RWPE1 (cell line): ENCODE measurements at places on chromosomes 6 and 20.

- peak; percentile 57 for DNase-seq
Measured at GRCh38 chr6:44133003-44133931, 5.9 kb downstream of the TMEM63B start.

DNA sequence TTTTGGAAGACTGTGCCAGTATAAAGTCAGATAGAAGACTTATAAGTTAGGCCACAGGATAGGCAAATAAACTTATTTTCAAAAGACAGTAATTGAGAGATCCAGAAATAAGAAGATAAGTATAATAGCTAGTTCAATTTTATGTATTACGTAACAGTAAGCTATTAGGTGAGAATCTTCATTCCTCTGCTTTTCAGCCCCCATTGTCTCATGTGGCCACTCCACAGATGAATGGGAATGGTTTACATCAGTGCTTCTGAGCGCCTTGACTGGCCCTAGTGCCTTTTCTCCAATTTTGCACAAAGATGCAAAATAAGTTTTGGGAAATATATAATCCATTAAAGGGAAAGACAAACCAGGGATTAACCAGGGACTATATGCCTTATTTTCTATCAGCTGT, 550.5 kb downstream of the MMUT start:
- no peak for DNase-seq

DNA sequence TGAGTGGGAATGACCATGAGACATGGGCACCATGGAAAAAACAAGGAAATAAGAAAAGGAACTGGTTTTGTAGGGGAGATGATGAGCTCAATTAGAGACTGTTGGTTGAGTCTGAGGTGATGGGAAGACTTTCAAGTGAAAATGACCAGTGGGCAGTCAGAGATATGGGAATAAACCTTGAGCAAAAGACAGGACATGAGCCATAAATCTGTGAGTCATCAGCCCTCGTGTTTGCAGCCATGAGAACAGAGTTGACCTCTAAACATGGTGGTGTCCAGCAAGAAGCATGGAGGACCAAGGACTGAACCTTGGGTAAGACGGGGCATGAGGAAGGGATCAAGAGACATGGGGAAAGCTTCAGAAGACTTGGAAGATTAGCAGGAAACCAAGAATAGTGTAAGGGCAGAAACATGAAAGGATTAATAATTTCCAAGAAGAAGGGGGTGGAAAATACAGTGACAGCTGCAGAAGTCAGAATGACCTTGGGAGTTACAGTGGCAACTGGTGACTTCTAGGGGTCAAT, 280.6 kb upstream of the PRDM1 start:
- DNase-seq = no peak

DNA sequence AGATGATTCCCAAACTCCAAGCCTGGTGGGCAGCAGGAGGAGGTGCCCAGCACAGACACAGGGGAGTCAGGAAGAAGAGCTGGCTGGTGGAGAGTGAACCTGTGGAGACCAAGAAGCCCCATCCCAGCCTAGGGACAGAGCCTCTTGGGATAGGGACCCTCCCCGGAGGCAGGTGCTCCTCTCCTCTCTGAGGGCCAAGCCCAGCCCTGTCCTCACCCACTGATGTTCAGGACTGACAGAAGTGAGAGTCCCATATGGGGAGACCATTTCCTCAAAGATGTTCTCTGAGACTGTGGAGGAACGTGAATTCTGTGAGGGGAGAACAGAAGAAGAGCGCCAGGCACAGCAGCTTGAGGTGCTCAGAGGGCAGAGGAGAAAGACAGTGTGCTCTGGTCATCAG, 2.4 kb upstream of the EBF4 start:
- DNase-seq = no peak

DNA sequence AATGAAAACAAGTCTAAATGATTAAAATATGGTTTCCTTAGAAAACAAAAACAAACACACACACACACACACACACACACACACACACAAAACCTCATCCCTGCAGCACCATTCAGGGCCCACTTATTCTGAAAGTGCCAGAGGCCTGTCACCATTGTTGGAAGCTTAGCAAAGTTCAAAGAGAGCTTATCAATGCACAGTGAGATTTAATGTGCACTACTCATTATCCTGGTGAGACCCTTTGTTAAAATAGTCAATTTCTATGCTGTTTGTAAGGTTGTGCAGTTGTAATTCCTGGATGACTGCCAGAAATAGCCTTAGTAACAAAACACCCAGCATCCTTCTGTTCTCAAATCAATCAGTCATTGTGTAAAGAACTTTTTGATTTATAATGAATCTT, 482.9 kb downstream of the GRIK2 start:
- DNase-seq = no peak

DNA sequence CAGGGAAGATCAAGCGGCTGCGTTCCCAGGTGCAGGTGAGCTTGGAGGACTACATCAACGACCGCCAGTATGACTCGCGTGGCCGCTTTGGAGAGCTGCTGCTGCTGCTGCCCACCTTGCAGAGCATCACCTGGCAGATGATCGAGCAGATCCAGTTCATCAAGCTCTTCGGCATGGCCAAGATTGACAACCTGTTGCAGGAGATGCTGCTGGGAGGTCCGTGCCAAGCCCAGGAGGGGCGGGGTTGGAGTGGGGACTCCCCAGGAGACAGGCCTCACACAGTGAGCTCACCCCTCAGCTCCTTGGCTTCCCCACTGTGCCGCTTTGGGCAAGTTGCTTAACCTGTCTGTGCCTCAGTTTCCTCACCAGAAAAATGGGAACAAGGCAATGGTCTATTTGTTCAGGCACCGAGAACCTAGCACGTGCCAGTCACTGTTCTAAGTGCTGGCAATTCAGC, 51.6 kb upstream of the TTPAL start:
- DNase-seq = no peak

DNA sequence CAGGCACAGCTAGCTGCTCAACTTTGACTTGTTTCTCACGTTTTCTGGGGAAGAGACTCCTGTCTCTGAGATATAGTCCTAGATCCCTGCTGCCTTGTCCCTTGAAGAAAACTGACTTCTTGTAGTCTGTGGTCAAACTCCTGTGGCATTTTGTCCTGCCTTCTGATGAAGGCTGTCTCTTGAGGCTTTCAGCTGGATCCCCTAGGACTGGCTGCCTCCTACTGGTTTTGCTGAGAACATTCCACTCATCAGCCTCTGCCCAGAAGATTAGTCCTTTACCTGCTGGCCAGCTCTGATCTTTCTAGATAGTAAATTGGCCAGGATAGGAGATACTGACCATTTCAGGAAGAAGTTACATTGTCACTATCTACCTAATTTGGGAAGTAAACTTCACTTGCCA, 71.9 kb upstream of the CNR1 start:
- no peak for DNase-seq

DNA sequence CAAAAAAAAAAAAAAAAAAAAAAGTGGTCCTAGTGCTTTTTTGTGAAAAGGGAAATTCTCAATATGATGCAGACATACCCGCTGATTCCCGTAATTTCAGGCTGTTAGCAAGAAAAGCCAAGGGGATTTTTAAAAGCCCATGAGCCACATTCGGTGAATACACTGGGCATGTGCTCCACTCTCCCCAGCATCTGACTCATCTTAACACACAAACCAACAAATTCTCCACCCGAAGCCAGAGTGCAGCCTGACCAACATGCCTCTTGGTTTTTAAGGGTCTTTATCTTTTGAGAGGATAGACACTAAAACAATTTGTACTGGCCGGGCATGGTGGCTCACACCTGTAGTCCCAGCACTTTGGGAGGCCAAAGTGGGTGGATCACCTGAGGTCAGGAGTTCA, 45.5 kb upstream of the CD83 start:
- DNase-seq = no peak

DNA sequence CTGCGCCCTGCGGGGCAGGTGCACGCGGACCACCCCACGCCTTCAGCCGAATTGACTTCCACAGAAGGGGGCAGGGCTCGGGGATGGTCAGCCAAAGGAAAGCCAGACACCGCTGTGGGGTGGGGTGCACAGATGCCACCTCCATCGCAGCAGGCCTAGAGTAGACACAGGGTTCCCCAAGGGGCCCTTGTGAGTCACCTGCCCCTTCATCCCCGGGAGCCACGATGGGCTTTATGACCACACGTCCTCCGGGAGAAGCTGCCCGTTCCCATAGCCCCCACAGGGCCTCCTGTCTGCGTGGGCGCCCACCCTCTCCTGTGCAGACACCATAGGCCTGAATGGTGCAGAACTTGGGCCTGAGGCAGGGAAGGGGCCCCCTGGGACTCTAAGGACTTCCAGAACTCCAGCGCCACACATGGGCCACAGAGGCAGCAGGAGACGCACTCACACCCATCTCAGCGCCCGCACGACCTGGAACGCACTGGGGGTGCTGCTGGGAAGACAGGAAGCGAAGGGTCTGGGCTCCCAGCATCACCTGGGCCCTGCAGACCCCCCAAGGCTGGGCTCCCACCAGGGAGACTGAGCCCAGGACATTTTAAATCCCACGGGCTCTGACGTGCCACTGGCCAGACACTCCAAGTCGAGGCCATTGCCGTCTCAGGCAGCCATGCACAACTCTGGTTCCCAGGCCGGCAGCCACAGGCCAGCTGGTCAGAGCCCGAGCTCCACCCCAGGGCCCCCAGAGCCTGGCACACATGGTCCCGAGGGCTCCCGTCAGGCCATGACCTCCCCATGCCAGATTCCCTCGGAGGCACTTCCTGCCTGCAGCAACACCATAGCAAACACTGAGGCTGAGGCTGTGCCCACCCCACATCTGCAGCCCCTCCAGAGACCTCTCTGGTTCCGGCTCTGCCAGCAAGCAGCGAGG, 134.2 kb downstream of the DLL1 start:
- DNase-seq = no peak

DNA sequence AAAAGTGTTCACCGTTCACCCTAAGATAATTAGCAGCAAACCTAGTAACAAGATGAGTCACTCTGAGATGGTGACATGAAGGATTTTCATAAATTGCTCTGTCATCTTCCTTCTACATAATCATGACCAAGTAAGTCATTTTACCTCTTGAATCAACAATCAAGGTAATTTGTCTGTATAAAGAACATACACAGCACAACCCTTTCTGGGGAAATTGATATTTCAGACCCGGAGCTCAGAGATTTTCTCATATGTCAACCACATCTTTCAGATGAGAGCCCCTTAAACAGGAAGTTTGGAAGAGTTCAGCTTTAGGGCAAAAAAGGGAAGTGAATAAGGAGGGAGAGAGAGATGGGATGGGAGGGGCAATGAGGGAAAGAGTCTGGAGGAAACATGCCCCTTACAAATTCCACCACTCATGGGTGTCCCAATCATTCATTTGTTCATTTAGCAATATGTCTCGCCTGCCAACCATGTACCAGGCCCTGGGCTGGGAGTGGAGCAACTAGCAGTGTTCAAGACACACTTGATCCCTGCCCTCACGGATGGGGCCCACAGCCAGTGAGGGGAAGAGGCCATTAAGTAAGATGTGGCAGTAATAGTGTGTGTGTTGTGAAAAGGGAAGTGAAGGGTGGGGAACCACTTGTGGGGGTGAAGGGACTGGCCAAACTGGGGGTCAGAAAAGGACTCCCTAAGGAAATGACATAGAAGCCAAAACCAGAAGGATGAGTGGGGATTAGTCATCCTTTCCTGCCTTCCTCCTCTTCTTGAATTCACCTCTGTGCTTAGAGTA, 190.9 kb downstream of the MAFB start:
- DNase-seq = peak; percentile 26

DNA sequence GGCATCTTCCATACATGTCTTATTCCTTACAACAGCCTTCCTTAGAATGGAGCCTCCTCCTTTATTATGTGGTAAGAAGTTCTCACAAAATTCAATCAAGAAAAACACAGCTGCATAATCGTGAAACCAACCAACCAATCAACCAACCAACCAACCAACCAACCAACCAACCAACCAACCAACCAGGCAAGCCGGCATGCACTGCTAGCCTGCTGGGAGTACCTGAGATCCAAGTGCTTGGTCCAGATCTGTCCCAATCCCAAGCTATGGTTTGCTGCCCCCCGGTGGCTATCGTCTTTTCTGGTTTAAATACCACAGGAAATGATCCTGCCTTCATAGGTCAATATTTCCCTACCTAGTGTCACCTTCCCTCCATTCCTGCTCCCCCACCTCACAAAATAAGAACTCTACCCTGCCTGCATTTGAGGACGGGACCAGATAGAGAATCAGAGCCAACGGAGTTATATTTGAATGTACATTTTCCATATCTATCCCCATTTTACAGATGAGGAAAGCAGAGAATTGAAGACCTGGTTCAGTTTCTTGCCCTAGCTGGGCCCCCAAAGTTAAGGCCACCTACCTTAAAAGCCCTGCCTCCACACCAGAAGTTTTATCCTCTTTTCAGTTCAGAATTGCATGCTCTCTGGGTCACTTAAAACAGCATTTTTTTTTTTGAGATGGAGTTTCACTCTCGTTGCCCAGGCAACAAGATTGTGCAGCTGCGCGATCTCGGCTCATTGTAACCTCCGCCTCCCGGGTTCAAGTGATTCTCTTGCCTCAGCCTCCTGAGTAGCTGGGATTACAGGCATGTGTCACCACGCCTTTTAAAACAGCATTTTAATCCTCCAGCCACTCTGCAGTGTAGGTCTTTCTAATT, 27.1 kb downstream of the RAB44 start:
- DNase-seq = peak; percentile 84

DNA sequence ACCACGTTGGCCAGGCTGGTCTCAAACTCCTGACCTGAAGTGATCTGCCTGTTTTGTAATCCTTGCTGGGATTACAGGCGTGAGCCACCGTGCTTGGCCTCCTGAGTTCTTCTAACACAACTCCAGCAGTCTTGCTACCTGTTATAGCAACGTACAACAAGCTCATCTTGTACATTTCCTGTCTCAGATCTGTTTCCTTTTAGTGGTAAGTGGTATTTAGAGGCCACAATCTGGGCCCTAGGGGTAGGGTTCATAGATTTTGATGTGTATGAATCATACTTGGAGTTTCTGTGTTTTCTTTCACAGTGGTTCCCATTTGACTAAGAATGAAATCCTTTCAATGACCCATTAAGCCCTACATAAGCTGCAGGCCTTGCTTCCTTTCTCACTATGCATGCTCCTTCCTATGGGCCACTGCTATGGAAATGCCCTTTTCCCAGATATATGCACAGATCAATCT, 27.1 kb upstream of the SYNCRIP start:
- DNase-seq = peak; percentile 59

DNA sequence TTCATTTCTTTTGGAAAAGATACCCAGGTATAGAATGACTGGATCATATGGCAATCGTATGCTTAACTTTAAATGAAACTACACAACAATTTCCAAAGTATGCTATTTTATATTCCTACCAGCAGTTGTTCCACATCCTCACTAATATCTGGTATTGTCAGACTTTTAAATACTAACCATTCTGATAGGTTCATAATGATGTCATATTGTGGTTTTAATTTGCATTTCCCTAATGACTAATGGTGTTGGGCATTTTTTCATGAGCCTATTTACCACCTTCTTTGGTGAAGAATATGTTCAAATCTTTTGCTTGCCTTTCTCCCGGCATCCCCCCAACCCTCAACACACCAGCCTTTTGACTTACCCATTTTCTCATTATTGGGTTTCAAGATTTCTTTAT, 96.2 kb upstream of the HMGN3 start:
- DNase-seq = no peak

DNA sequence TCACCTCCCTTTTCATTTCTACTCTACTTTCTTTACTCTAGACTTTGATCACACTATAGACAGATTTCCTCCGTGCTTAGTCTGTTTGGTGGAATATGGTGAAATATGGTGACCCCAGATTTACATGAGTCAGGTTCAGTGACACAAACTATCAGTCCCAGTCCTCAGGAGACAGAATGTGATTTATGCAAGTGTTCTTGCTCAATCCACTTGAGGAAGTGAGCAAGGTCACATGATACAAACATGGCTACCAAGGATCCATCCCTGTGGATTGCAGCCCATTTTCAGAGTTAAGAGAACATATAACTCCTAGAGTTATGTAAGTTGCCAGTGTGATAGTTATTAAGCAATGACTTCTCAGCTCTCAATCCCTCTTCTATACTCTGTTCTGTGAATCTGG, 23.7 kb upstream of the TSHZ2 start:
- no peak for DNase-seq

GRCh38 chr6:116579143-116579542, 7.8 kb downstream of the RWDD1 start:
- no peak for DNase-seq
